ENCODE measurements at places on chromosomes 12 and 14.

GRCh38 chr12:127722611-127723010, 544.4 kb upstream of the TMEM132C start:
- DNase-seq = no peak

DNA sequence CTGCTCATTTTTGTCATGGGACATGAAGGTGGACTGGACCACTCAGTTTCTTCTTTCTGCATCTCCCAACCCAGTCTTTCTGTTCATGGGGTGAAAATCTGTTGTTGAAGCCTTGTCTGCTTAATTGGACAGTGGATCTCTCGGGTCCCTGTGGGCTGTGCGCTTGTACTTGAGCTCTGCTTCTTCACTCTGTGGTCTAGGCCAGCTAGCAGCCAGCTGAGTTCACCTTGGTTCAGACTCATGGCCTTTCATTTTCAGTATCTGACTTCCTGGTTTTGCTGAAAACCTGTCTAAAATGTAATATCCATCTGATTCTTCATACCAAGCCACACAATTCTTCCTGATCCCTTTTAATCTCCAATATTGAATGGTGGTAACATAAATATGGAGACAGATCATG, 117.2 kb downstream of the LRRK2 start:
- DNase-seq = no peak

DNA sequence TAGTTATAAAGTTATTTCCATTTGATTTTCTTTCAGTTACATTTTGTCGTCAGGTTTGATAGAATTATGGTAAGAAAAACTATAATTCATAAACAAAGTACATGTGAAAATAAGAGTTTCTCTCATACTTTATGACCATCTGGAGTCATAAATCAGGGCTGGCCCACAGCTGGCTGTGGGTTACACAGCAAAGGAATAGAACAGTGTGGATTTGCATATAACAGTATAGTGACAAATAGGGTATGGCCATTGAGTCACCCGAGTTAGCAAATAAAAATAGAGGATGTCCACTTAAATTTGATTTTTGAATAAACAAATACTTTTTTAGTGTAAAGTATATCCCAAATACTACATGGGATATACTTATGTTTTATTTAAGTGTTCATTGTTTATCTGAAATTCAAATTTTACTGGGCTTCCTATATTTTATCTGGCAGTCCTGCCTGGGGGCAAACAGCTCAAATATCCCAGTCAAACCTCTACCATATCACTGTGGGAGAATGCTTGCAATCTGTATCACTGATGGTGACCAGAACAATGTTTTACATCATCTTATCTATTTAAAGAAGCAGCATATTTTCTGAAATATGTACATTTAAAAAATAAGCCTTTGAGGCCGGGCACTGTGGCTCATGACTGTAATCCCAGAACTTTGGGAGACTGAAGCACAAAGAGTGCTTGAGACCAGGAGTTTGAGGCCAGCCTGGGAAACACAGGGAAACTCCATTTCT, 65.5 kb downstream of the KSR2 start:
- no peak for DNase-seq

GRCh38 chr12:67651132-67651695, 2.7 kb downstream of the DYRK2 start:
- DNase-seq = no peak

GRCh38 chr14:61188978-61189808, 91.9 kb downstream of the TMEM30B start:
- peak; percentile 65 for DNase-seq

- DNase-seq = no peak
Measured at GRCh38 chr12:12821975-12822374, 8.8 kb downstream of the DDX47 start.

DNA sequence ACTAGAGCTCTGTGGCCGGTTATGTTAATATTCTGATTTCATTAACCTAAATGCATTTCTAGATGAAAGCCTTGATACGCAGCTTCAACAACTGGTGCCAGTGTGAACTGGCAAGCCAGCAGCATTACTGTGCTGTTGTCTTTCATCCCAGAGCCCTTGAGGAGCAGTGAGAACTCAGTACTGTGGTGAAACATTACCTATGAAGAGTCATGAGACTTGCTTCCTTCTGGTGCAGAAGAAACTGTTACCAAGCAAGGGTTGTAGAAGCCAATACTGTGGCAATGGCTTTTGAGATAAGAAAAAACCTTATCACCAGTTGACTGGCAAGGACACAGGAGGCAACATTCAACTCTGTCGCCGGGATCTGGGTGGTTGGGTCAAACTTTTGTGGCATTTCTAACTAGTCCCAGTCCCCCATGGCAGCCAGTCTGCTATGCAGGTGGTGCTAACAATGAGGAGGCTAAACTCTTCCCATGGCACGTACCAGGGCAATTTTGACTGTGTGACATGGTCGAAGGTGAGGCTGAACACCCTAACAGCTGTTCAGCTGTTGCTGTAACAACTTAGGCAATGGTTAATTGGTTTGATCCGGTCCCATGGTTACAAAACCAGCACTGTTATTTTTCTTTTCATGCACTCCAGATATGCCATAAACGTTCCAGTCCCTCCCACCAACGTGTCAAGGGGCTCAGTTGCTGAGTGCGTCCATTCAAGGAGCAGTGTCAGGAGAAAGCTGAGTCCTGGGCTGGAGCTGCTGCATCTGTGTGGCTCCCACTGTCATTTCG, 12.6 kb upstream of the LGALS3 start:
- DNase-seq = no peak

GRCh38 chr14:93096691-93097322, 18.9 kb downstream of the ITPK1 start:
- no peak for DNase-seq

GRCh38 chr14:36428350-36428749, 91.7 kb downstream of the NKX2-1 start:
- DNase-seq = no peak

GRCh38 chr12:106644335-106645073, 61.7 kb downstream of the RFX4 start:
- DNase-seq = no peak

DNA sequence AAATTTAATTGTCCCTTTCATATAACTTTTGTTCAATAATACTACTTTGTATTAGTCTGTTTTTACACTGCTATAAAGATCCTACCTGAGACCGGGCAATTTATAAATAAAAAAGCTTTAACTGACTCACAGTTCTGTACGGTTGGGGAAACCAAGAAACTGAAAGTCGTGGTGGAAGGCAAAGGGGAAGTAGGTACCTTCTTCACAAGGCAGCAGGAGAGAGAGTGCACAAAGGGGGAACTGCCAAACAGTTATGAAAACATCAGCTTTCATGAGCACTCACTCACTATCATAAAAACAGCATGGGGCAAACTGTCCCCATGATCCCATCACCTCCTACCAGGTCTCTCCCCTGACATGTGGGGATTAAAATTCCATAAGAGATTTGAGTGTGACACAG, 1069.0 kb downstream of the FSCB start:
- no peak for DNase-seq

DNA sequence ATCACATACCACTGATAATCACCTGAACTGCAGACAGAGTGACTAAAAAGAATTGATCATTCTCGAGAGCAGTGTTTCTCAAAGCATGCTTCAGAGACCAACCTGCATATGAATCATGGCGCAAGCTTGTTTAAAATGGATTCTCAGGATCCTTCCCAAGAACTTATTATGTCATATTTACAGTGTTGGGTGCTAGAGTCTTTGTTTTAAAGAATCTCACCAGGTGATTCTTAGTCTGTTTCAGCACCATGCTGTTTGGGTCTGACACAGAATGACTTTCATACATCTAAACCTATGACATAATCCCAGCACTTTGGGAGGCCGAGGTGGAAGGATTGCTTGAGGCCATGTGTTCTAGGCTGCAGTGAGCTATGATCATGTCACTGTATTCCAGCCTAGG, 31.3 kb upstream of the SSPN start:
- DNase-seq = no peak

- DNase-seq = peak; percentile 65
Measured at GRCh38 chr14:74401504-74402241, 24.3 kb downstream of the SYNDIG1L start.

GRCh38 chr12:14262771-14263511, 102.5 kb upstream of the ATF7IP start:
- DNase-seq = no peak

- DNase-seq = no peak
Measured at GRCh38 chr14:104346608-104347007, 208.2 kb downstream of the KIF26A start.

- no peak for DNase-seq
Measured at GRCh38 chr12:108419949-108420348, 80.8 kb upstream of the CMKLR1 start.

DNA sequence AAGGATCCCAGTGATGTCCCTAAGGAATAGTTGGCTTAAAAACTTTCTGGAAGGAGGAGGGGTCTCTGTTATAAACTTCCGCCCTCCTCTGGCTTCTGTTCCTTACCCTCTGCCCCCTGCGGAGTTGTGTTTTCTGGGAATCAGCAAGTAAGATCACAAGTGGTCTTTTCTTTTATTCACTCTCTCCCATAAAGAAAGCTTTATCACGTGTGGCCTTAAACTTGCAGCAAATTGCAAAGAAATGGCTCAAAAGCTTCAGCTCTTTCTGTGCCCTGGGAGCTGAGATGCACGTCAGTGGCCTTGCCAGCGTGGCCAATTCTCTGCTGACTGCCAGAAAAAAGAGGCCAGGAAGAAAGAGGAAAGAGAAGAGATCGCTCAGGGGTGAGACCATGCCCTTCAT, at the start of gene SLCO1C1:
Gene SLCO1C1, plus strand, starts transcription at position 101 of the 400 bp plus-strand sequence. CDS start 4,245 bp downstream, outside the sequence.
- no peak for DNase-seq

GRCh38 chr14:51039252-51039651, 55.7 kb downstream of the TRIM9 start:
- DNase-seq = no peak

DNA sequence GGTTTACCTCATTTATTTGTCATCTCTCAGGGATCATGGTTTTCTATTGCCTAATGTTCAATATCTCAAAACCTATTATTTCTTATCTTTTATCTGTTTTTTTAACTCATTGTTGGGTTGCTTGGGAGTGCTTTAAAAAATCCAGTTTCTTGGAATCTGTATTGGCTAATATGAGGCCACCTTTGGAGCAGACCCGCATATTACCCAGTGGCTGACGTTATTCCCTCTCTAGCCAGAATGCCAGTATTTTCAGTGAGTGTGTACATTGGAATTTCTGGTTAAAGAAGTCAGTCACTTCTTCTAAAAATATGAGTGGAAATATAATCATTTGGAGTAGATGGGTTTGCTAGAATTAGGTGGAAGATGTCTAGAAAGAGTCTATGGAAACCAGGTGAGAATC, 38.3 kb downstream of the PRMT8 start:
- no peak for DNase-seq

GRCh38 chr12:26822026-26822425, 11.0 kb downstream of the ITPR2 start:
- no peak for DNase-seq

DNA sequence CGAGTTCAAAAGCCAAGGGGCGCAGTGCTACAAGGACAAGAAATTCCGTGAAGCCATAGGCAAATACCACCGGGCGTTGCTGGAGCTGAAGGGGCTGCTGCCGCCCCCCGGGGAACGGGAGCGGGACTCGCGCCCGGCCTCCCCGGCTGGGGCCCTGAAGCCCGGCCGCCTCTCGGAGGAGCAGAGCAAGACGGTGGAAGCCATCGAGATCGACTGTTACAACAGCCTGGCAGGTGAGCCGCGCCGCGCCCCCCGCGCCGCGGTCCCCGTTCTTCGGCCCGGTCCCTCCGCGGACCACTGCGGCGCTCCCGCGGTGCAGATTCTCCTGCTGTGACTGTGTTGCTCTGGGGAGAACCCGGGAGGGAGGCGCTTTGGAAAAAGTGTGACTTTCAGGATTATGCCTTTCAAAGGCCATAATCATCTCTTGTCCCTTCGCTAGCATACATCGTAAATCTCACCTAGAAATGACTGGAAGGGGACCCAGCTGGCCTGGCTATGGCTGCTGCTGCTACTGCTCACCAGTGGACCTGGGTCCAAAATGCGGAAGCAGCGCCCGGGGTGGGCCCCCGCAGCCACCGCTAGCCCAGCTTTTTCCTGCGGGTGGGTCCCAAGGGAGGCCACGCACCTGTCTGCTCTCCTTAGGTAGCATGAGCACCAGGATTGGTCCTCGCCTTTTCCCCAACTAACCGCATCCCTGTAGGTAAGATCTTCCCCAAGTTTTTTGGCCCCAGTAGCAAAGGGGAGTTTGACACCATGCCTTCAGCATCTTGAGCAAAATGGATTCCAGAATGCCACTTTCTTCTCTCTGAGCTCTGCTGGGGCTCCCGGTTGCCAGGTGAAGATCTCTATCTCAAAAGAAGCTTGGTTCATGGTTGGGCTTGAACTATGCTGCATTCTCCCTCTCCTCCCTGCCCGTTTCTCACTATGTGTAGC, 853 bp downstream of the TTC9 start:
- DNase-seq = peak; percentile 58

DNA sequence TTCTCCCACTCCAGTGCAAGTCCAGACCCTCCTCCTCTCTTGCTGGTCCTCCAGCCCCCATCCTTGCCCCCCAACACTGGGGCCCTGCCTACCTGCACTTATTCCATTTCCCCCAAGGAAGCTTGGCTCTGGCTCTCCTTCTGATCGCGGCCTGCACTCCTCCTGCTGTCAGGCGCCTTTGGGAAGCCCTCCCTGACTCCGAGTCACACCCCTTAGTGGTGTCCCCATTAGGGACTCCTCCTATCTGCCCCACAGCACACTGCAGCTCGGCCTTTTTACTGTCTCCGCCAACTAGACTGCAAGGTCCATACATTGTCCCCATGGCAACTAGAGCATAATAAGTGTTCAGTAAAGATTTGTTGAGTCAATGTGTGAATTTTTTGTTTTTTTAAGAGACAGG, 32.9 kb downstream of the FIGNL2 start:
- no peak for DNase-seq

DNA sequence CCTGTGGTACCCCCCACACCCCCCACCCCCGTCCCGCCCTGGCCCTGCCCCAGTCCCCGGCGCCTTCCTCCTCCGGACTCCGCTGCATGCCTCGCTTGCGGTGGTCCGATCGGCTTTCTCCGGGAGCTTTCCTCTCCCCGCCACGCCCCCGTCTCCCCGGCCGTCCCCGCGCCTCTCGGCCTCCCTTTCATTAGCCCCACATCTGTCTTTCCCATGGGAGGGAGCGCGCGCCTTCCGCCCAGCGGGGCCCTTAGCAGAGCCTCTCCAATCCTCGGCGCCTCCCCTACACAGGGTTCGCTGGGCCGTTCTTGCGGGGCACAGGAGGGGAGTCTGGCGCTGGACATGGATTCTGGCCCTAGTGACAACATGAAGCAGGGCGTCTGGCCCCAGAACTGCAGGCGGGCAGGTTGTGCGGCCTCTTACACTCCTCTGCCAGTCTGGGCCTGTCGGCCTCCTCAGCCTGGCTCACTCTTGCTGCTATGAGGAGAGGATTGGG, 1.5 kb upstream of the EFS start:
- DNase-seq = no peak

- DNase-seq = no peak
Measured at GRCh38 chr14:74502236-74503019, 8.9 kb downstream of the ISCA2 start.

- no peak for DNase-seq
Measured at GRCh38 chr14:103528146-103528586, 830 bp upstream of the TRMT61A start.

GRCh38 chr12:33427071-33427470, 12.5 kb downstream of the SYT10 start:
- no peak for DNase-seq
